Vein endothelial cell (primary cell): ENCODE measurements at places on chromosomes 1 and 21. TPM values are rescaled to one million over a fixed set of nuclear protein-coding genes. Genes with fewer than 3 reads are reported as not detected.

Gene PRR9
- not detected in 2 replicates for total RNA-seq

Gene OR2L5
- not detected in 2 replicates for total RNA-seq

Gene KANK4
- total RNA-seq: not detected in 2 replicates

Gene FCER1G
- total RNA-seq: not detected in 2 replicates

Gene PLEKHG5
- total RNA-seq: 61.3 and 69.6 TPM in 2 replicates

Gene ZNF683
- total RNA-seq: not detected in 2 replicates

Gene E2F2
- total RNA-seq: 1.9 and 2.6 TPM in 2 replicates

Gene XPR1
- total RNA-seq: 37.9 and 40.3 TPM in 2 replicates

Gene APOBEC4
- not detected in 2 replicates for total RNA-seq

Gene CDC42
- total RNA-seq: 747 and 879 TPM in 2 replicates

Gene TMCO1
- 55.9 and 64.7 TPM in 2 replicates for total RNA-seq

Gene RLF
- 18.8 and 27.1 TPM in 2 replicates for total RNA-seq

Gene SAMD11
- not detected in 2 replicates for total RNA-seq

Gene SPOCD1
- total RNA-seq: 31.4 and 53.6 TPM in 2 replicates

Gene NPR1
- total RNA-seq: 7.2 and 11.7 TPM in 2 replicates

Gene PCAT6
- total RNA-seq: 0.48 TPM in 1 of 2 replicates, not detected in the other

Gene ACKR1
- 0.10 TPM in 1 of 2 replicates, not detected in the other for total RNA-seq

Gene S100A3
- total RNA-seq: 0.98 and 2.4 TPM in 2 replicates

Gene DISP1
- 2.0 and 2.1 TPM in 2 replicates for total RNA-seq

Gene LY9
- not detected in 2 replicates for total RNA-seq

Gene RIPK4
- under 0.01 and 0.33 TPM in 2 replicates for total RNA-seq

Gene TENT5C
- total RNA-seq: under 0.01 and 0.29 TPM in 2 replicates

Gene GJB3
- under 0.01 TPM in 1 of 2 replicates, not detected in the other for total RNA-seq

Gene DPT
- not detected in 2 replicates for total RNA-seq

Gene RUNX3
- total RNA-seq: not detected in 2 replicates

Gene CD5L
- not detected in 2 replicates for total RNA-seq

Gene LINGO4
- not detected in 2 replicates for total RNA-seq

Gene VWA5B1
- total RNA-seq: not detected in 2 replicates

Gene OR10Z1
- total RNA-seq: not detected in 2 replicates
